ENCODE measurements at places on chromosomes 13 and 19. TPM values are rescaled to one million over a fixed set of nuclear protein-coding genes. Genes with fewer than 3 reads are reported as not detected.

DNA sequence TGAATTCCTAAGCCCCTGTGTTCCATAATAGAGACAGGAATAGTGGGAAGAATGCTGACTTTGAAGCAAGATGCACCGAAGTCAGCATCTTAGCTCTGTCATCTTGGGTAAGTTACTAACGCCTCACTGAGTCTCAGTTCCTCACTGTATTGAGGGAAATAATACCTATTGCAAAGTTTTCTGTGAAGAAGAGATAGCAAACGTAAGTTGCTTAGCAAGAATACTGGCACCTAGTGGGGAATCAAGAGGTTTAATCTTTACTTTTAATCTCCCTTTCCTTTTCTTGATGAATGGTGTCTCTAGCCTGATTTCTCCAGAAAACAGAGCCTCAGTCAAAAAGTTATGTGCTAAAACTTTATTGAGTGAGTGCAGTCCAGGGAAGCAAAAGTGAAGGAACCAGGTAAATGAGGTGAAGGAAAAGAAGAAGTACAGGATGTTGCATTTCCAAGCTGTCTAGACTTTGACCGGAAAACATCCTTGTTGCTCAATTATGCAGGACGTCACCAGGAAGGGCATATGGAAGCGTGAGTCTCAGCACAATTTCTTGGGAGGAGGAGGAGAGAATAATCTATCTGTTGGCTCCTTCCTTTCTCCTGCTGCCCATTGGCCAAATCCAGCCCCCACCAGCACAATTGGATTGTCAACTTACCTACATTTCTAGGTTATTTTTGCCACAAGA is 210.0 kb downstream of the B3GLCT start:
- no peaks in the 10 kb centered on the region for H3K27me3 ChIP-seq
- no peaks in the 10 kb centered on the region for H3K36me3 ChIP-seq
- no peak overlapping the region for H3K27ac ChIP-seq
- DNase-seq = peak; percentile 21
- H3K4me1 ChIP-seq = no peaks in the 10 kb centered on the region

DNA sequence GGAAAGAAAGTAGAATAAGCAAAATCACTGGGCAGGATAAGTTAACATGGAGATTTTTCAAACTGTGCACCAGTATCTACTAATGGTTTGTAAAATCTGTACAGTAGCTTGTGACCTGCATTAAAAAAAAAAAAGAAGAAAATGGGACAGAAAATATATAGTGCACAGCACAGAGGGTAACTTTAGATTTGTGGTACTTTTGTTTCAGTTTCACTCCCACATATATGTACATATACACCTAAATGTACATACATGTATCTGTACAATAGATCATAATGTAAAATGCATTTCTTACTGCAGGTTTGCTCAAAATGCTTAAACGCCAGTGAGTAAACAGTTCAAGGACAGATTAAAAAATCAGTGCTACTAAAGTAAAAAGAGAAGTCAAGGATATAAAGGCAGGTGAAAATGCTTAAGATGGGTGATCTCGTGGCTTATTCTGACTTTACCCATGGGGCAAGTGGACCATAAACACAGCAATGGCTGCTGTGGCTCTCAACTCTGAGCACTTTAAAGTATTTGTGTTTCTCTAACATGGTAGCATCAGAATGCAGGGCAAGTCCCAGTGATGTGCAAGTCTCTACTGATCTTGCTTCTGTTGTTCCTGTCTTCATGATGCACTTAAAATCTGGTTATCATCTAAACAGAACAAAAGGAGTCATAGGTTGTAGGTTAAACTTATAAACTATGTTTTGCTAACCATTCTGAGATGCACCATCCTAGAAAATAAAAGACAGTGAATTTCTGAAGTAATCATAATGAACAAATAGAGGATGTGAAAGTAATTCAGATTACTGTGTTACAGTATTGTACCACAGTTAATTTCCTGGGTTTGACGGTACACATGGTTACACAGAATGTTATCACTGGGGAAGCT is 112.3 kb downstream of the MIPEP start:
- no peak for DNase-seq
- H3K27me3 ChIP-seq = no peaks in the 10 kb centered on the region
- H3K4me3 ChIP-seq = no peak overlapping the region
- no peaks in the 10 kb centered on the region for H3K36me3 ChIP-seq

- no peak overlapping the region for H3K27ac ChIP-seq
- H3K27me3 ChIP-seq = no peaks in the 10 kb centered on the region
- peaks cover 30% of the 10 kb centered on the region for H3K4me1 ChIP-seq
- no peaks in the 10 kb centered on the region for H3K36me3 ChIP-seq
- H3K4me3 ChIP-seq = no peak overlapping the region
- no peak for DNase-seq
Observed at GRCh38 chr19:6071875-6072274, 38.4 kb downstream of the RFX2 start.

DNA sequence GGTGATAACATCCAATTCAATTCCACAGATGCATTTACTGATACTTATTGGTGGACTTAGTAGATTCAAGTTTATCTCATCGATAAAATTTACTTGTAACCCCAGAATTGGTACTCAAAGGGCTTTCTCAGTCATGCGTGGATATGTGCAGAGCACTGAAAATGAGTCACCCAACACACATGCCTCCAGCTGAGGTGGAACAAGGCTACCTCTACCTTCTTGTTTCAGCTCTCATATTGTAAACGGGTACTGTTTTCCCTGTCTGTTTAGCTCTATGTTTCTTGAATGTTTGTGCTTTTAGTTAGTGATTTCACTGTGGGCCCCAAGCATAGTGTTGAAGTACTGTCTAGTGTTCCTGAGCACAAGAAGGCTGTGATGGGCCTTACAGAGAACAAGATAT is 1.5 kb downstream of the LRRC63 start:
- DNase-seq = no peak
- no peak overlapping the region for H3K27ac ChIP-seq
- no peaks in the 10 kb centered on the region for H3K36me3 ChIP-seq
- H3K27me3 ChIP-seq = no peaks in the 10 kb centered on the region
- H3K4me3 ChIP-seq = no peak overlapping the region
- H3K4me1 ChIP-seq = peaks cover 7% of the 10 kb centered on the region

GRCh38 chr19:39906283-39906682 is 28.2 kb downstream of the FCGBP start:
- no peaks in the 10 kb centered on the region for H3K36me3 ChIP-seq
- H3K27ac ChIP-seq = no peak overlapping the region
- H3K27me3 ChIP-seq = no peaks in the 10 kb centered on the region
- H3K4me1 ChIP-seq = no peaks in the 10 kb centered on the region

DNA sequence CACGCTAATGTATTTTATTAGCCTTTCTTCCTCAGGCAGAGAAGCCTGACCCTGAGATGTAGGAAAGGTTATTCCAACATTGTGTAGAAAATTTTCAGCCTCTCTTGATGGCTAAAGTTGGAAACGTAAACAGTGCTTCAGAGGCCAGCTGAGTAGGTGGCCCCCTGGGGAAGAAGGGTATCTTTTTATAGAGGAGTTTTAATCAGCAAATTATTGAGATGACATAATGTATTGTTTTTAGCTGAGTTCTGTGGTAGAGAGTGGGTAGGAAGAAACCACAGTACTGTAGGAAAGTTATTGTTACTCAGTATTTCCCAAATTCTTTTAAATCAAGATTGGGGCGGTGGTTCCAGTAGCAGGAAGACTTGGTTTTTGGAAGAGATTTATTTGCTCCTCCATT is 268.8 kb downstream of the DLEU7 start:
- no peak overlapping the region for H3K4me3 ChIP-seq
- H3K27ac ChIP-seq = peak overlapping the region; percentile 58
- no peaks in the 10 kb centered on the region for H3K36me3 ChIP-seq
- no peaks in the 10 kb centered on the region for H3K27me3 ChIP-seq
- H3K4me1 ChIP-seq = peaks cover 16% of the 10 kb centered on the region
- DNase-seq = peak; percentile 94

DNA sequence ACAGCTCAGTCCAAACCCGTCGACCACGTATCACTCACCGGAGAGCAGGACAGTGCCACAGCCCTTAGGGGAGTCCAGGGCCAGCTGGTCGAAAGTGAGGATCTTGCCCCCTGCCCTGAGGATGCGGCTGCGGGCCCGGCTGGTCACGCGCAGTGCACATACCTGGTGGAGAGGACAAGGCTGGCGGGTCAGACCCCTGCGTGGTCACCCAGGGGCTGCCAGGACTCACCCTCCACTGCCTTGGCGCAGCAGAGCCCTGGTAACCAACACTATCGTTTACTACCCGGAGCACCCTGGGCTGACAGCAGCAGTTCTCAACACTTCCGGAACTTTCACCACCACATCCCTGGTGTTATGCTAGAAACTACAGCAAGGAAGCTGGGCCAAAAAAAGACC is 1.2 kb upstream of the FAM83E start:
- no peaks in the 10 kb centered on the region for H3K27me3 ChIP-seq
- H3K4me3 ChIP-seq = peak overlapping the region; percentile 99
- DNase-seq = no peak
- no peak overlapping the region for H3K27ac ChIP-seq

DNA sequence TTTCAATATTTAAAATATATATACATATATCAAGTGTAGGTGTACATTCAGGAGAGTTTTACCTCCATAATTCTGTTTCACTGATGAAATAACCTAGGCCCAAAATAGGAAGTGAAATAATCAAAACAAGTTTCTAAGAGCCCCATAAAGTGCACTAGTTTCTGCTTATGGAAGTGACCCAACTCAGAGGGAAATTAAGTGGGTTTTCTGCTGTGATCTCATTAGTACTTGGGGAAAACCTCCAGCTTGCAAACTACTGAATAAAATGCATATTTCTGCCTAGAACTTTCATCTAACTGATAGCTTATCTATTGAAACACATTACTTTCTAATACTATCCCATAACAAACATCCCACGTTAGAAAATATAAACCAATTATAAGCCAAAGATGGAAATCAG is 45.4 kb upstream of the MIR17HG start:
- H3K36me3 ChIP-seq = no peaks in the 10 kb centered on the region
- no peaks in the 10 kb centered on the region for H3K4me1 ChIP-seq
- no peak for DNase-seq

- peaks cover 4% of the 10 kb centered on the region for H3K36me3 ChIP-seq
- H3K27ac ChIP-seq = no peak overlapping the region
- peaks cover 9% of the 10 kb centered on the region for H3K4me1 ChIP-seq
- no peaks in the 10 kb centered on the region for H3K27me3 ChIP-seq
- DNase-seq = no peak
Observed at GRCh38 chr19:48975947-48976847, 11.1 kb downstream of the FTL start.

DNA sequence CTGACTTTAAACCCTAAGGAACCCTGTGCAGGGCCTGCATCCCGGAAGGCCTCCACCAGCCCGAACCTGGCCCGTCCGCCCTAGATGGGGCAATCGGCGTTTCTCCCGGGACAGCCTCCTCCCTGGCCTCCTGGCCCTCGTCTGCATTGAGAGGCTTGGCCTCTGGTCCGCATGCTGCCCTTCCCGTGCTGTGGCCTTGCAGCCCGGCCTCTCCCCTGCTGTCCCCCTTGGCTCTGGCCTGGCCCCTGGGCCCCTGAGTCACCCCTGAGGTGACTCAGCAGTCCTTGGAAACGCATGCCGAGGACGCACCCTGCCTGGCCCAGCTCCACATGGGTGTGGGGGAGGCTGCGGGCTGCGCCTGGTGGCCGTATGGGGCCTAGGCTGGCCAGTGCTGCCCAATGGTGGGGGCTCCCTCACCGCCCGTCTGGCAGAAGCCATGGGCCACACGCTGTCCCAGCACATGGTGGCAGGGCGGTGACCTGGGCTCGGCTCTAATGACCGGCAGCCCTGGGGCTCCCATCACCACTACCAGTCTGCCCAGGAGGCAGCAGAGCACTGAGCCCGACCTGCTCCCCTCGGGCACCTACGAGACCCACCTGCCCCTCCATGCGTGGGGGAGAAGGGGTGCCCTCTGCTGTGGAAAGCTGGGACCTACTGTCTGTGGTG is 25.7 kb downstream of the SH3GL1 start:
- H3K36me3 ChIP-seq = no peaks in the 10 kb centered on the region
- peak; percentile 77 for DNase-seq
- H3K4me3 ChIP-seq = no peak overlapping the region
- H3K27me3 ChIP-seq = no peaks in the 10 kb centered on the region
- peaks cover 54% of the 10 kb centered on the region for H3K4me1 ChIP-seq

- H3K4me3 ChIP-seq = no peak overlapping the region
- no peaks in the 10 kb centered on the region for H3K36me3 ChIP-seq
- H3K4me1 ChIP-seq = no peaks in the 10 kb centered on the region
- no peak overlapping the region for H3K27ac ChIP-seq
Observed at GRCh38 chr19:39676004-39676403, 20.3 kb downstream of the LGALS16 start.

DNA sequence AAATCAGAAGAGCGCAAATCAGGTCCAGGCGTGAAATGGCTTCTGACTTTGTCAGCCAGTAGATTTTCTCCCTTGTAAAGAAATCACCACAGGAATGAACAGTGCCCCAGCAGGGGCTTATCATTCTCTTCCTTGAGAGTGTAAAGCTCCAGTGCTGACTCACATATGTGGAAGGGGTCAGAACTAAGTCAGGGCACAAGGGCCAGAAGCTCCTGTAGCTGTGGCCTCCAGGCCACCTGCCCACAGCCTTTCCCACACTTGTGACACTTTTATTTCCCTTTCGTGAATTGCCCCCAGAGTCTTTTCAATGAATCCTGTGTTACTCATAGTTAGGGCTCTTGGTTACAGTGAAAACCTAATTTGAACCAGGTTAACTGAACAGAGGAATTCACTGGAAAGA is 99.6 kb downstream of the SUCLA2 start:
- peaks cover 17% of the 10 kb centered on the region for H3K4me1 ChIP-seq
- H3K36me3 ChIP-seq = no peaks in the 10 kb centered on the region
- H3K27me3 ChIP-seq = no peaks in the 10 kb centered on the region
- DNase-seq = peak; percentile 75
- H3K27ac ChIP-seq = no peak overlapping the region

GRCh38 chr13:113499936-113500335 is 9.4 kb upstream of the DCUN1D2 start:
- H3K36me3 ChIP-seq = peaks cover 65% of the 10 kb centered on the region
- H3K27me3 ChIP-seq = no peaks in the 10 kb centered on the region
- H3K27ac ChIP-seq = no peak overlapping the region
- peaks cover 15% of the 10 kb centered on the region for H3K4me1 ChIP-seq
- peak; percentile 67 for DNase-seq
- no peak overlapping the region for H3K4me3 ChIP-seq

DNA sequence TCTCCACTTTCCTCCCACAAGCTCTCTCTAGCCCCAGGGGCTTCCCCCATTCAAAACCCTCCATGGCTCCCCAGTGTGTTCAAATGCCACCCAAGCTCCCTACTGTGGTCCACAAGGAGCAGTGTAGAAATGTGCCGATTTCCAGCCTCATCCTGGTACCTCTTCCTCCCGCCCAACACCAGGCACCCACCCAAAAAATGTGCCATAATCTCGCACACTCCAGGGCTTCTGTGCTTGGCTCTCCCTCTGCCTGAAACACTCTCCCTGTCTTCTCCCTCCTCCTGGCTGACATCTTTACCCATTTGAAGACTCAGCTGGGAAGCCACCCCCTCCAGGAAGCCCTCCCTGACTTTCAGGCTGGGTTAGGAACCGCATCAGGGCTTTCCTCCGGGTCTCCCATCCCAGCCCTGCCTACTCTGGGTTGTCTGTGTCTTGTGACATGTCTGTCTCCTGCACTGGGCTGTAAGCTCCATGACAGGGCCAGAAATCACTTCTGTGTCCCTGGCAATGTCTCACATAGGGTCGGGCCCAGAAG is 16.6 kb upstream of the MEIS3 start:
- no peak overlapping the region for H3K27ac ChIP-seq
- H3K4me3 ChIP-seq = no peak overlapping the region
- H3K27me3 ChIP-seq = peaks cover 7% of the 10 kb centered on the region
- no peaks in the 10 kb centered on the region for H3K36me3 ChIP-seq

- DNase-seq = no peak
- H3K27ac ChIP-seq = no peak overlapping the region
- H3K36me3 ChIP-seq = no peaks in the 10 kb centered on the region
- no peak overlapping the region for H3K4me3 ChIP-seq
Observed at GRCh38 chr13:98772794-98773452, 20.5 kb upstream of the SLC15A1 start.

Gene KIR2DL3
- not detected for total RNA-seq

Gene ELSPBP1
- not detected for total RNA-seq

Gene S1PR5
- total RNA-seq = 1.00 TPM

All from astrocyte (in vitro differentiated cells and primary cell).